ENCODE measurements at places on chromosomes 12 and 14. TPM values are rescaled to one million over a fixed set of nuclear protein-coding genes. Genes with fewer than 3 reads are reported as not detected.
A peak's percentile ranks its signal among the peaks of the same experiment; 100 is the strongest.

- H3K36me3 ChIP-seq, result no peaks in the 10 kb centered on the region
- H3K4me1 ChIP-seq, result no peaks in the 10 kb centered on the region
- no peak overlapping the region for H3K27ac ChIP-seq
Observed at GRCh38 chr12:51521554-51522276, 69.3 kb upstream of the SCN8A start.

GRCh38 chr12:121738340-121738858 lies 25.8 kb downstream of the TMEM120B start:
- no peaks in the 10 kb centered on the region for H3K4me1 ChIP-seq
- H3K27me3 ChIP-seq, result no peaks in the 10 kb centered on the region
- H3K27ac ChIP-seq, result no peak overlapping the region
- H3K36me3 ChIP-seq, result no peaks in the 10 kb centered on the region
- no peak for DNase-seq

- no peak for DNase-seq
- H3K27ac ChIP-seq, result no peak overlapping the region
- peaks cover 23% of the 10 kb centered on the region for H3K36me3 ChIP-seq
- no peaks in the 10 kb centered on the region for H3K27me3 ChIP-seq
- H3K4me3 ChIP-seq, result no peak overlapping the region
Observed at GRCh38 chr12:53255996-53256395, 12.1 kb upstream of the ESPL1 start.

DNA sequence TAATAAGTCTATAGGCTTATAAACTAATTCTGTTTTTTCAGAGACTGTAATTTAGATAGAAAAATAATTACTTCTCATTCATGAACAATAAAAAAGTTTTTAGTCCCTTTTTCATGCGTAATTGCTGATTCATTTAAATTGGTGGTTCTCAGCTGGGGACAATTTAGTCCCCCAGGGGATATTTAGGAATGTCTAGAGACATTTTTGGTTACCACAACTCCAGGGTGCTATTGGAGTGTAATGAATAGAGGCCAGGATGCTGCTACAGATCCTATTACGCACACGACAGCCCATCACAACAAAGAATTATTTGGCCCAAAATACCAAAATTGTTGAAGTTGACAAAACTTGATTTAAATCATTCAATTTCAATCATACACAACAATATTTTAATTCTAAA lies 22.8 kb upstream of the VCPKMT start:
- DNase-seq, result no peak
- no peaks in the 10 kb centered on the region for H3K36me3 ChIP-seq
- no peaks in the 10 kb centered on the region for H3K27me3 ChIP-seq
- H3K4me1 ChIP-seq, result no peaks in the 10 kb centered on the region

DNA sequence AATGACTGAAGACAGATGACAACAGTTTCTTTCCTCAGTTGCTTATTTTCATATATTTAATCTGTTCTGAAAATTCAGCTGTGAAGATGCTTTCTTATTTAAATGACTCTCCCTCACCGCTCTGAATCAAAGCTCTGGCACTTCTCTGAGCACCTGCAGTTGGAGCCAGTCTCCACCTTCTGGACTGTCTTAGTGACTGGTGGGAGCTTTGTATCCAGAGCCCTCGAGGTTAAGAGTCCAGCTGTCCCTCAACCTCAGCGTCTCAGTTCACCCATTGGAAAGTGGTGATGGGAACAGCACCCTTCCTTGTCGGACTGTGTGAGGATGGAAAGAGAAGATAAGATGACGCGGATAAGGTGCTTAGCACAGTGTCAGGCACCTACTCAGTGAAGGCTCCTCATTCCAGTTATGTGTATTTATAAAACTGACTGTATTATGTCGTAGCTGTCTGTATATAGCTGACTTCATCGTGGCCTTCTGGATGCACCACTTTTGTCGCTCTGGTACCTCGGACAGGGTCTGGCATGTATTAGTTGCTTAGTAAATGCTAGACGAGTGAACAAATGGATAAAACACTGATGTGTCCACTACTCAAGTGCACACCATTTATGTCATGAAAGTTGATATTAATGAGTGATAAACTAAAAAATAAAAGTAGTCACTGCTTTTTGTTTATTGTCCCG lies 34.5 kb downstream of the ELK3 start:
- H3K36me3 ChIP-seq, result no peaks in the 10 kb centered on the region
- no peaks in the 10 kb centered on the region for H3K27me3 ChIP-seq
- H3K4me3 ChIP-seq, result no peak overlapping the region
- H3K4me1 ChIP-seq, result peaks cover 3% of the 10 kb centered on the region
- H3K27ac ChIP-seq, result no peak overlapping the region
- no peak for DNase-seq

GRCh38 chr14:70716958-70717357 lies 75.2 kb downstream of the TTC9 start:
- no peak overlapping the region for H3K27ac ChIP-seq
- peaks cover 10% of the 10 kb centered on the region for H3K27me3 ChIP-seq
- no peak for DNase-seq
- H3K36me3 ChIP-seq, result no peaks in the 10 kb centered on the region
- no peak overlapping the region for H3K4me3 ChIP-seq

- DNase-seq, result no peak
- no peaks in the 10 kb centered on the region for H3K4me1 ChIP-seq
- no peak overlapping the region for H3K4me3 ChIP-seq
- H3K27me3 ChIP-seq, result no peaks in the 10 kb centered on the region
- no peaks in the 10 kb centered on the region for H3K36me3 ChIP-seq
Observed at GRCh38 chr12:89960011-89960507, 251.4 kb upstream of the ATP2B1 start.

DNA sequence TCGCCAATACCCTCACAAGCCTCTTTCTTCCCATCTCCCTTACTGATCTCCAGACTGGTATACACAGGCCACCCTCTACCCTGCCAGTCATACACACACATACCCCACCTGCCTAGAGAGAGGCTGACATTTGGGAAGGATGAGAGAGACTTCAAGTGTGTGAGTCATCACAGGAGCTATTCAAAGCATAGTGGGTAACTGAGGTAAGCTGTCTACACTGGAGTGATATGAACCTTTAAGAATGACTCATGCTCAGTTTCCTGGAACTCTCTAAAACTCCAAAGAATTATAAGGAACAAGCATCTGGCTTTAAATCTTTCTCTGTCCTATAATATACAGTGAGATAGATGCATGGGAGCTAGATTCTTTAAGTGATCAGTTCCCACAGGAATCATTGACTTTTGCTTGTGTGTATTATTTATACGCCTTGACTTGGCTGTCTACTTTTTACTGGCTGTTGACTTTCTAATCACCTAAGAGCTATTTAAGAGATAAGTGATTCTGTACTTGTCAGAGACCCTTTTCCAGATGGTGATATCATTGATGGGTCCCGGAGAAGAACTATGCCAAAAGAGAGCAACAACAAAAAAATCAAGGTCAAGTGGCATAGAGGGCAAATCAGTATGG lies 5.8 kb downstream of the IGF1 start:
- no peak for DNase-seq
- H3K27ac ChIP-seq, result peak overlapping the region; percentile 30
- H3K4me1 ChIP-seq, result peaks cover 18% of the 10 kb centered on the region
- H3K36me3 ChIP-seq, result no peaks in the 10 kb centered on the region
- no peaks in the 10 kb centered on the region for H3K27me3 ChIP-seq

- DNase-seq, result no peak
- H3K27ac ChIP-seq, result peak overlapping the region; percentile 99
- H3K36me3 ChIP-seq, result peaks cover 16% of the 10 kb centered on the region
- H3K4me1 ChIP-seq, result peaks cover 38% of the 10 kb centered on the region
- H3K27me3 ChIP-seq, result no peaks in the 10 kb centered on the region
- H3K4me3 ChIP-seq, result peak overlapping the region; percentile 82
Observed at GRCh38 chr12:10214136-10214894, 1.6 kb downstream of the GABARAPL1 start.

GRCh38 chr12:76757694-76758093 lies 6.2 kb upstream of the ZDHHC17 start:
- no peak for DNase-seq
- no peak overlapping the region for H3K27ac ChIP-seq
- no peaks in the 10 kb centered on the region for H3K27me3 ChIP-seq
- peaks cover under 1% of the 10 kb centered on the region for H3K4me1 ChIP-seq
- H3K4me3 ChIP-seq, result no peak overlapping the region
- no peaks in the 10 kb centered on the region for H3K36me3 ChIP-seq

KRT2 gene
- total RNA-seq, result not detected

EPS8 gene
- total RNA-seq, result 64.8 TPM

EIF2S3B gene
- 2.2 TPM for total RNA-seq

OTX2 gene
- total RNA-seq, result not detected

FOXG1 gene
- total RNA-seq, result not detected

RFX4 gene
- total RNA-seq, result 0.09 TPM

TEP1 gene
- 57.0 TPM for total RNA-seq

Measured in left lung (tissue), 14 donors.